ENCODE measurements at places on chromosomes 11 and 22.
A peak's percentile ranks its signal among the peaks of the same experiment; 100 is the strongest.

DNA sequence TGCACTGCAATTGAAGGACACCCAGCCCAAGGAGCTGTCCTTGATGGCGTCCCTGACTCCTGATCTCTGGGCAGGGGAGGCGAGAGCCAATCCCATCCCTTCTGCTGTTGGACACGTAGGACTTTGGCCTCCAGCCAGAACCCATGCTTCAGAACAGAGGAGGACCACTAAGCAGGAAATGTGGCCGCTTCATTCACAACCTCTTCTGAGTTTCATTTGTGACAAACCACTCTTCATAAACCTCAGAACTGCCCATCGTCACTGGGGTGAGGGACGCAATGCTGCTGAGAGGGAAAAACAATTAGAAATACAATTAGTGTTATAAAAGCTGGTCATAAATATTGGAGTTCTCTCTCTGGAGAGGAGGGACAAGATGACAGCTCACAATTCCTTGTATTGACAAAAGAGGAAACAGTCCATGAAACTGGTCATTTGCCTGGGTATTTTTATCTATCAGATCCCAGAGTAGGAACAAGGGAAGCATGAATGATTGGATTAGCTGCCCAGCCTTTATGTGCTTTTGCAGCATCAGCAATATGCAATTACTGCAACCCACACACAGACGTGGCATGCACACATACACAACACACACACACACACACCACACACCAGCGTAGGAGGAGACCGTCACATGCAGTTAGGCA lies 216.5 kb upstream of the CADM1 start:
- DNase-seq: no peak

GRCh38 chr11:64233913-64234586 lies at the start of gene VEGFB:
TSS of gene VEGFB (plus strand) at chr11:64234584. CDS start at chr11:64234834, 250 bp downstream.
- peak; percentile 58 for DNase-seq

- DNase-seq: peak; percentile 29
These were observed 52.3 kb downstream of the GAB4 start for GRCh38 chr22:16955678-16956210.

DNA sequence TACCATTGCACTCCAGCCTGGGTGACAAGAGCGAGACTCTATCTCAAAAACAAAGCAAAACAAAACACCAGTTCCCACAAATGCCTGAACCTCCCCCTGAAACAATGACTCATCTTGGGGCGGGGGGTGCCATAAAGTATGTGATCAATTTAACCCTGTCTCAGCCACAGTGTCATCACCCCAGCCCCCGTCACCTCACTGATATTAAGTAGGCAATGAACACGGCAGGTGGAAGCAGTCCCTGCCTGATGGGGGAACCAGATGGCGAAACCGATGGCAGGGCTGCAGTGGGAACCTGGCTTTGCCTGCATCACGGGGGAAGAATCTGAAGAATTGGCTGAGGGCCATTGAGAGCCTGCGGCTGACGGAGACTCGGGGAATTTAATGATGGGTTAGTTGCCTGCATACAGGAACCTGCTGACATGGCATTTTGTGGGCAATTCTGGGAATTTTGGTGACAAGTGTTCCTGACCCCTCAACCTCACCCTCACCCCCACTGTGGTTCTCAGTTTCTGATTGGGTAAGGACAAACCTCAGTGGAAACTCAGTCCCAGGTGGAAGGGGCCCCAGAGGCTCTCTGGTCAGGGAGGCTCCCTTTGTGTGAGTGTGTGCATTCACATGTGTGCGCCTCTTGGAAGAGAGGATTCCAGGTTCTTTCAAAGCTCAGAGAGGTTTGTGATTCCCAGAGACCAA lies 39.1 kb upstream of the SHISAL1 start:
- peak; percentile 95 for DNase-seq
